ENCODE measurements at places on chromosomes 16 and 17. TPM values are rescaled to one million over a fixed set of nuclear protein-coding genes. Genes with fewer than 3 reads are reported as not detected.

GRCh38 chr16:86591270-86591669, 12.9 kb downstream of the FOXL1 start:
- DNase-seq: no peak

DNA sequence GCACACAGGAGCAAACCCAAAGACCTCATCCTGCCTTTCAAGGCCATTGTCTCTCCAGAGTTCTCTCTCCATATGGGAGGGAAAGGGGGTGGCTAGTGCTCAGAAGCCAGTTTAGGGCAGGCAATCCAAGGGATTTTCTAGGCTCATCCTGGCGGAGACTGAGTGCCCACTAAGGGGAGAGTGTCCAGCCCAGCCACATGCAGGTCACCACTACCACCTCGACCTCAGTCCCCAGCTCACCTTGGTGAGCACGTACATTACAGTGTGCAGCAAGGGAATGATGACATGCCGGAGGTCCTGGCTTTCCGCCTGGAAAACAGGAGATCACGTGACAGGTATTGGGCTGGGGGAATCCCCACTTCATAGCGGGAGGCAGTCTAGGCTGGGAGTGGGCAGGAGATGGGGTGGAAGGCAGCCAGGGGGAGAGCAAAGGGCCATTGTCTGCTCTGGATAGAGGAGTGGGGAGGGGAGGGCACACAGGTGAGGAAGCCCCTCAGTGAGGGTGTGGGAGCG, 29.9 kb downstream of the PIK3R6 start:
- DNase-seq: no peak

GRCh38 chr17:8794636-8795035, 4.5 kb downstream of the MFSD6L start:
- DNase-seq: no peak

- DNase-seq: no peak
Measured at GRCh38 chr16:2299121-2299914, 31.4 kb upstream of the RNPS1 start.

DNA sequence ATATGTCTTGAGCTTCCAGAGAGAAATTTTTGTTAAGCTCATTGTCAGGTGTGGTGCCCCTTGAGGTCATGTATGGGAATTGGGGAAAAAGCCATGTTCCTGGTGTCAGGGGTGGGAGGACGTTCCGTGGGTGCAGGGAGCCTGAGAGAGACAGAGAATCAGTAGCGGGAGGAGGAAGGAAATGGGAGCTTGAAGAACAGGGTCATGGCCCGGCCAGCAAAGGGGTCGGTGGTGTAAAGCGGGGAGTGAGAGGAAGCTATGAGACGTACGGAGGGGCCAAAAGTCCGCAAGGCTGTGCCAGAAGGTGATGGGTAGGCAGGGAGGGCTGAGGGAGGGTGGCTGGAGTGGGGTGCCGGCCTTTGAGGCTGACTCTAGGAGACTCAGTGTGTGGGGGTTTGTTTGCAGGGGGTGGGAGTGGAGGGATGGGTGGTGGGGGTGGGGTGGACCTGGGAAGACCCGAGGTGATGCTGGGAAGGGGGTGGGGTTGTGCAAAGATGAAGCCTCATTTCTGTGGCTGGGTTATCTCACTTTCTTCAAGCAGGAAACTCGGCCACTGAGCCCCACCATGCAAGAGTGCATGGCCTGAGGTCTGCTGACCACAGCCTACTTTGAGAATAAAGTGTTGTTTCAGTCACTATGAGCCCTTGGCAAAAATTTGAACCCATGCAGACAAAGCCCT, 63.6 kb downstream of the PLCG2 start:
- no peak for DNase-seq

DNA sequence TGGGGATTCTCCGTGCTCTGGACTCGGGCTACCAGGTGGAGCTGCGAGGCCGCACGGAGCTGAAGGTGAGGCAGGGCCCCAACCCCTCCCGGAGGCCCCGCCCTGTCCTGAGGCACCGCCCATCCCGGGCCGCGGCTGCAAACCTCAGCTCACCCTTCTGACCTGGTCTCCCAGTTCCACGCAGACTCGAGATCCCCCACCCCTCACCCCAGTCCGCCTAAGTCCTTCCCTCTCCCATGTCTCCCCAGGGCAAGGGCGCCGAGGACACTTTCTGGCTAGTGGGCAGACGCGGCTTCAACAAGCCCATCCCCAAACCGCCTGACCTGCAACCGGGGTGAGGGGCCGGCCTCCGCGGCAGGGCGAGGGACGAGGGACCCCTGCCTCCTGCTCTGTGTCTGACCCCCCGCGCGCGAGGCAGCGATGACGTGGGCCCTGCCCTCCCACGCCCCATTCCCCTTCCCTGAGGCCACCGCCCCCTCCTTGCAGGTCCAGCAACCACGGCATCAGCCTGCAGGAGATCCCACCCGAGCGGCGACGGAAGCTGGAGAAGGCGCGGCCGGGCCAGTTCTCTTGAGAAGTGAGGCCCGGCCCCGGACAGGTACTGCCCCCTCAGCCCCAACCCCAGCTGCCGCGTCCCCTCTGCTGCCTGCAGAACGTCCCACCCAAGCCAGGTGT, 13.7 kb downstream of the GUCY2D start:
- DNase-seq: peak; percentile 81

DNA sequence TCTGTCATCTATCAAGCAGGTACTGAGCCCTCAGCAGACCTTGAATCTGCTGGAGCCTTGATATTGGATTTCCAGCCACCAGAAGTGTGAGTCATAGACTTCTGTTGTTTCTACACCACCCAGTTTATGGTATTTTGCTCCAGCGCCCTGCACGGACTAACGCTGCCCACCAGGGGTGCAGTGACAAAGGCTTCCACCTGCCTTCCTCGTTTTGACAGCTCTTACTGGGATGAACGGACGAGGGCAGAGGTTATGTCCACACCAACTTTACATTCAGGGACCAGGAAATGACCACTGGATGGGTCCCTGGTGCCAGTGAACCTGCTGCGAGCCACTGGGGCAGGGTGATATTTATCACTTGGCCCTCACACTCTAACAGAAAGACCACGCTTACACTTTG, 66.6 kb upstream of the CBX4 start:
- no peak for DNase-seq

- no peak for DNase-seq
Measured at GRCh38 chr17:39629494-39629880, 2.7 kb downstream of the PPP1R1B start.

DNA sequence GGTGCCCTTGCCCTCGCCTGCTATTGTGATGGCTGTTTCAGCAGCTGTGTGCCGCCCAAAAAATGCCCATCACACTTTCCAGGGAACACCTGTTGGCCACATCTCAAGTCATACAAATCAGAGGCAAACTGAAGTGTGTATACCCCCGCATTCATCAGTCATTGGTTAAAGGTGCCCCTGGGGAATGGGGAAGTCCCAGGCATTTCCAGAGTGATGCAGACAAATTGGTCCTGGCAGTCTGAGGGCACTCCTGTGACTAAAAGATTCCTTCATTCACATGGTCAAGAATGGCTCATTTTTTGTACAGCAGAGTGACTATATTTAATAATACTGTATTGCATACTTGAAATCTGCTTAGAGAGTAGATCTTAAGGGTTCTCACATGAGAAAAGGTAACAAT, 102.9 kb upstream of the TMEM97 start:
- no peak for DNase-seq

DNA sequence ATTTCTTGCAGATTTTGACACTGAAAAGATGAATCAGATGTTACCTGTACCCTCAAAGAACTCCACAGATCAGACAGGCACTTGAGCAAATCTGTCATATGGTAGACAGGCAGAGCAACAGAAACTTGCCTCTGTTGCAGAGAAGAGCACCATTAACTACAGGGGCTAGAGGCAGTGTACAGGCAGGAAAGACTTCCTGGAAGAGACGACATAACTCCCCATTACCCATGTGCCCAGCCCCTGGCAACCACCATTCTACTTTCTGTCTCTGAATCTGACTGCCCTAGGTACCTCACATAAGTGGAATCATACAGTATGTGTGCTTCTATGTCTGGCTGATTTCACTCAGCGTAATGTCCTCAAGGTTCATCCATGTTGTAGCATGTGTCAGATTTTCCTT, 15.5 kb downstream of the GFOD2 start:
- no peak for DNase-seq

- DNase-seq: no peak
Measured at GRCh38 chr16:54931120-54932014, 702 bp downstream of the IRX5 start.

The FGF11 gene
- 1.0 TPM for total RNA-seq

The CDYL2 gene
- 7.1 TPM for total RNA-seq

The HBQ1 gene
- 1.0 TPM for total RNA-seq

The SLC16A13 gene
- total RNA-seq: 5.9 TPM

The KRT32 gene
- not detected for total RNA-seq
